ENCODE measurements at places on chromosomes 5 and 9.

DNA sequence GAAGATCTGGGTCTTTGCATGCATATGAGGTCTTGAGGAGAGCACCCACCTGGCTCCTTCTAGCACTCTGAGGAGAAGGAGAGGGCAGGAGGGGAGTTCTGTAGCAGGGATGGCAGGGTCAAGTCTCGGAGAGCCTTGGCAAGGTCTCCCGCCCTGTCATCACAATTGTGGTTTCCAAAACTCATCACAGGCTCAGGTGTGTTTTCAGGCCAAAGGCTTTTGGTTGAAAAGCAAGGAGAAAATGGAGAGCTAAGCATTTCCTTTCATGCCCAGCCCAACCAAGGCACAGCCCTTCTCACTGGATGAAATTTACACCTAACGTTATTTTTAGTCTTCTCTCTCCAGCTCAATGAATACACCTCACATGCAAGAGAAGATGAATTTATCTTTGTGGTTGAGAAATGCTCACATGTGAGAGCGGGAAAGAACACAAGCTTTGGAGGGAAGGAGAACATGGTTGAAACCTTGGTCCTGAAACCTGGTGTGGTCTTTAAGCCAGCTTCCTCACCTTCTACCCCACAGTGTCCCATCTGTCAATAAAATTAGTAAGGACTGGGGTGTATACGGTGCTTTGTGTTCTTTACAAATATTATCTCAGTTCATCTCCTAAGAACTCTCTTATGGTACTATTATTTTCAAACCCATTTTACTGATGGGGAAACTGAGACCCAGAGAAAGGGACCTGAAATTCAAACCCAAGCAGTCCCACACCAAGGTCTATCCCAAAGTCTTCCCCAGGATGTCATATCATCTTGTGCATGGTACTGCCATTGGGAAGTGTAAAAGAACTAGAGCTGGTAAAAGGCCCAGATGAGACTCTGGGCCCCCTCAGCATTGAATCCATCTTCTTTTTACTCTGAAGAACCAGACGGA lies 47.8 kb upstream of the CPEB4 start:
- no peak for DNase-seq

DNA sequence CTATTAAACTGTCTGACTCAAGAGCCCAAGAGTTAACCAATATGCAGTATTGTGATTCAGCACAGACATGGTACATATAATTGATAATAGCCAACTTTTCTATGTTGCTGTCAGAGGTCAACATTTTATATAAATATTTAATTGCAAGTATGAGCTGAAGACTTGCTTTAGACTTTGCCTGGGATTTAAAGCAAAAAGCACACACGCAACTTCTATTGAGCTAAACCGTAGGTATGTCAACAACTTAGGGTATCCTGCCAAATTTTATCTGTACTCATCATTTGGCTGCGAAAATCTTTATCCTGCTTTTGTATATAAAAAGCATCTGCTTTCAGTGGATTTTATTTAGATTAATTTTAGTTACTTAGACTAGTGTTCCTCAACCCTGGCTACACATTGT lies 27.4 kb downstream of the UHRF2 start:
- DNase-seq: no peak

DNA sequence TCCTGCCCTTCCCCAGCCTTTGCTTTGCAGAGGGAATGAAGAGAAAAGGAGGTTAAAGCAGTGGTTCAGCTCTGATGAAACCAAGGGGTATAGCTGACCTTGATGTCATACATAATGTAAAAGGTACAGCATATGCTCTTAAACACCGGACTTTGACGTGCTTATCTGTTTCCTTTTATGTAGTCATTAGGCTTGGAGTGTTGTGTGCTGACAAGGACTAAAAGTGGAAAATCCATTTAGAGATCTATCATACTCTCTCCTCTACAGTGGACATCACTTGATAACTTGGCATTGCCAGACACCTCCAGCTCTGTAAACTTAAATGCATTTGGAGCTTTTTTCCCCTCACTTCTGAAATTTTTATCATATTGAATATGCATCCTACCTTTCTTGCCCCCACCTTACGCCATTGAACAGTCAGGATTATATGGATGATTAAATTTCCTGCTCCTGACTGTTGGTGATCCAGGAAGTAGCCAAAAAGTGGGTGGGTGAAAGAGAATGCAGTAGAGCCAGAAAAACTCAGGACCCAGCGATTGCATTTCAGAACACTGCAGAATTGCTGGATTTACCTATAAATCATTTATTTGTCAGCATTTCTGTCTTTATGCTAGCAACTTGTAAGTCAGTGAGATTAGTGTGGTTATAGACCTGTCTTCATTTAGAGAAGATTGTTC lies 4.1 kb downstream of the TNFAIP8 start:
- no peak for DNase-seq

GRCh38 chr9:16754662-16755061 lies 115.8 kb downstream of the BNC2 start:
- DNase-seq: no peak

- no peak for DNase-seq
These were observed 91.7 kb upstream of the SLCO6A1 start for GRCh38 chr5:102590467-102590866.

GRCh38 chr5:134459491-134459890 lies 47.8 kb upstream of the CDKN2AIPNL start:
- DNase-seq: no peak

GRCh38 chr5:135160036-135160675 lies 126.1 kb upstream of the PITX1 start:
- no peak for DNase-seq

DNA sequence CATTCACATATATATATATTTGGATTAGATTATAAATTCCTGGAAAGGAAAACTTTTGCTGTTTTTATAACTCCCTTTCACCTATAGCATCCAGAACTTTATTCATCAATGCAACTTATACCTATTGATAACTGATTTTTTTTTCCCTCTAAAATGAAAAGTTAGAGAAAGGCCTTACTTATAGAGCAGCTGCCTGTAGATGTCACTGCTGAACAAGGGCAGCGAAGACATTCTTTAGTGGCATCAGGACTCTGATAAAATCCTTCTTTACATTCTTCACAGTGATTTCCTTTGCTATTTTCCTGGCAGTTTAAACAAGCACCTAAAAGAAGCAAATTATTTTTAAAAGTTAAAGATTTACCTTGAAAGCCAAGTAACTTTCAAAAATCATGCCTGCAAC lies 32.3 kb upstream of the CDK5RAP2 start:
- DNase-seq: no peak

DNA sequence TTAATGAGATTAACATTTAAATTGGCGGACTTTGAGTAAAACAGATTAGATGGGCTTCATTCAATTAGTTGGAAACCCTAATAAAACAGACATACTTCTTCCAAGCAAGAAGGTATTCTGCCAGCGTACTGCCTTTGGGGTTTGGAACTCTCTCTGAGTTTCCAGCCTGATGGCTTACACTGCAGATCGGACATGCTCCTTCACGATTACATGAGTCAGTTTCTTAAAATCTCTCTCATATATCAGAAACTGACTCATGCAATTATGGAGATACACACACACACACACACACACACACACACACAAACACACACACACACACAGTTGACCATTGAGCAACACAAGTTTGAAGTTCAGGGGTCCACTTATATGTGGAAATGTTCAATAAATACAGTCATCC lies 789.4 kb downstream of the CDH12 start:
- no peak for DNase-seq

- no peak for DNase-seq
These were observed 59.9 kb downstream of the VAV2 start for GRCh38 chr9:133932181-133932580.

- DNase-seq: no peak
These were observed 995 bp upstream of the SLC23A1 start for GRCh38 chr5:139383993-139384590.

DNA sequence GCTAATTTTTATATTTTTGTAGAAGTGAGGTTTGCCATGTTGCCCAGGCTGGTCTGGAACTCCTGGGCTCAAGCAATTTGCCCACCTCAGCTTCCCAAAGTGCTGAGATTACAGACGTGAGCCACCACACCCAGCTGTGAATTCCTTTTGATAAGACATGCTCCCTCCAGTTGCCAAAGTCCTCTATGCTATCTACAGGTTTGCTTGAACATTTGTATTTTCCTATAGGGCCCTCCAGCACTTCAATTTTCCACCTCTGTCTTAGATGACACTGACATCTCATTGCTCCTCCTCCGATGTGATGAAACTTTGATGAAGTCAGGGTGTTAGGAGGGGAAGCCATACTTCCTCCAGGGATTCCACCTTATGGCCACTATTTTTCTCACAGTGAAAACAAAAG lies 25.2 kb upstream of the CTSV start:
- DNase-seq: no peak

DNA sequence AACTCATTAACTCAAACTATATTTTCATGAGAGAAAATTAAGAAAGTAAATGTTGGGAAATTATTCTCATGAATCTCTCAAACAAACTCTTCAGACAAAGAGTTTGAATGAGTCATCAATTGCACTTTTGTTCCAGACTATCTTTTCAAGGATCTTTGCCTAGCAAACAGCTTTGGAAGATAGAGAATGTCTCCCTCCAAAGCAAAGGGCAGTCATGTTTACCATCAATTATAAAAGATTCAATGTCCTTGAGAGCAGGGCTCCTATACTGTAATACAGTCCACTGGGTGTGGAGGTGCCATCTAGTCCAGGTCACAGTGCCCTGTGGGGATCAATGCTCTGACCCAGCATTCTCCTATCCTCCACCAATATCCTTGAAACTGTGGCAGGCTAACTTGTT lies 1429.3 kb downstream of the EFNA5 start:
- DNase-seq: no peak

DNA sequence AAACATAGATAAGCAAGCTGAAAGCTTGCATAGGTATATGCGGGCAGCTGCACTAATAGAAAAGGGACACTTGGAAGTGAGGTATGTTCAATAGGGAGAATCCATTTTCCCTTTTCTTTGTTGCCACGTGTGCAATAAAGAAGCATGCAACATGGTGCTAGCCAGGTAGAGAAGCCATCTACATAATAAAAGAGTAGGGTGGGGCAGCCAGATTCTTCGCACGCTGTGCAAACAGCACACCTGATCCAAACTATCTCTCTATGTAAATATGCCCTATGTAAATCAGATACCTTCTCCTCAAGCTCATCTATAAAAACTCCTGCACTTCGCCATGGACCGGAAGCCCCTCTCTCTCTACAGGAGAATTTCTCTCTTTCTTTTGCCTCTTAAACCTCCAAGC lies 91.9 kb upstream of the C9orf72 start:
- DNase-seq: no peak

DNA sequence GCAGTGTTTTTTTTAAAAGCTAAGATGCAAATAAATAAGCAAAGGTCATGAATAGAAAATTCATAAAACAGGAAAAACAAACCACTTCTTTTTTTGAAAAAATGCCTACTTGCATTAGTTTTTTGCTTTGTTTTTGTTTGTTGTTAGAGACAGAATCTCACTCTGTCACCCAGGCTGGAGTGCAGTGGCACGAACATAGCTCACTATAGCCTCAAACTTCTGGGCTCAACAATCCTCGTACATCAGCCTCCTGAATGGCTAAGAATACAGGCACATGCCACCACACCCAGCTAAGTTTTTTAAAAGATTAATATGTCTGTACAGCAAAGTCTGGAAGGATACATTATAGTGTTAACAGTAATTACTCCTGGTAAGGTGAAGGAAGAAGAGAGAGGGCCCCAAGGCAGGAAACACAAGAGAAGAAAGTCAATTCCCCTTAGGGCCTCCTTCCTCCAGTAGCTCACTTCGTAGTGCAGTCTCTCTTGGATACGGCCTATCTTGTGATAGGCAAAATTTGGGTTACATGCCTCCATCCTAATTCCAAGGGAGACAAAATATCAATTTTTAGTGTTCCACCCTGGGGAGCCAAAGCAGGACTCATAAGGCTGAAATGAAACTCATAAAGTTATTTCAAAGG lies 15.3 kb downstream of the FAM169A start:
- DNase-seq: no peak

GRCh38 chr9:134420281-134420845 lies 94.1 kb downstream of the RXRA start:
- DNase-seq: no peak

GRCh38 chr9:131330814-131331600 lies 41.5 kb downstream of the PLPP7 start:
- DNase-seq: no peak

DNA sequence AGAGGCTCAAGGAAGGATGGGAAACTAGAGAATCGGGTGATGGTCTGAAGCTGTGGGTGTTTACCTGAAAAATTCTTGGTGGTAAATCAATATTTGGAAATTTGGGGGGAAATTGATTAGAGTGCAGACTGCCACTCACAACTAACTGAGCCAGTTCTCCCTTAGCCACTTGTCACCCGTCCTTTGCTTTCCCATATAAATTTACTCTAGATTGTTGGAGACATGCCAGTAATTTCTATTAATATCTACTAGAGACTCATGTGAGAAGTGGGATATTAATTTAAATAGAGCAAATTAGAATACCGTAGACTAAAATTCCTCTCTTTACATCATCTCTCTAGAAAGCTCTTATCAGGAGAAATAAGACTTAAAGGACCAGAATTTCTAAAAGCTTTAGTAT lies 471.3 kb upstream of the DAB2 start:
- no peak for DNase-seq

- no peak for DNase-seq
These were observed 7.6 kb downstream of the TRIM7 start for GRCh38 chr5:181197326-181197951.

DNA sequence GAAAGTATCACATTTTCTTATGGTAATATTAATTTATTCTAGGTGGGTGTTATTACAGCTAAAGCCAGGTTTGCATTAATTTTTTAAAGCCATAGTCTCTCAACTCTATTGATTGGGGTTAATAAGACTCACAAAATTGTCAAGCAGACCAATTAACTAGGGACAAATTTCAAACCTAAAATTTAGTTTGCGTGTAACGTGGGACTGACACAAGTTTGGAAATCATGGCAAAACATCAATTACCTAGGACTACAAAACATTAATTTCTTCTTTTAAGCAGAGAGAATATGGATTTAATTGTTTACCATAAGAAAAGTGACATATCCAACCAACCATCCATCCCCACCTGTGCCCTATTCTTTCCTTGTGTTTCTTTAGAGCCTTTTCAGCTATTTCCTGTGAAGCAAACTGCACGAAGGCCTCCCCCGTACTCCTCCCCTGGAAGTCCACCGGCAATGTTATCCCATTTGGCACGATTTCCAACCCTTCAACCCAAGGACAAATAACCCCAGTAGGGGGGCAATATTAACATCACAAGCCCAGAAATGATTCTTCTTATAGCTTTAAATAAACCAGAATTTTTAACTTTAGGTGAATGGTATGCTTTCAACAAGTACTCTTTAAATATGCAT lies 4.4 kb downstream of the HNRNPH1 start:
- no peak for DNase-seq

DNA sequence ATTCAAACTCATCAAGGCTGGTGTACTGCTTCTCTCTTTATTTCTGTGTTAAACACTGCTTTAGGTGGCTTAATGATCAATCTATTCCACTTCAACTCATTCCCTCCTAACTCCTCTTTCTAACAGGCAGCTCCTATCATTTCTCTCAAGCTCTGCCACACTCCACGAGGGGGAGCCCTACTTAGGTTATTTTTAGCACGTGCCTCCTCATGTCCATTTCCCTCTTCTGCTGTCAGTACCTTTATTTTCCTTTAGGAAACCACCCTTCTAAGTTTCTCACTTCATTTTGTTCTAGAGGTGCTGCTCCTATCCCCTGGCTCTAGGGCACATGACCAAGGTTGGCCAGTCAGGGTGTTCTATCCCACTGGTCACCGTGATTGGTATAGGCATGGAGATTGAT lies 6.7 kb upstream of the BRINP1 start:
- DNase-seq: no peak

GRCh38 chr9:133377721-133378216 lies 1.6 kb downstream of the STKLD1 start:
- DNase-seq: no peak

- DNase-seq: no peak
These were observed 75.7 kb downstream of the AMBP start for GRCh38 chr9:114002271-114002985.
